ENCODE measurements at places on chromosomes 2 and 18. TPM values are rescaled to one million over a fixed set of nuclear protein-coding genes. Genes with fewer than 3 reads are reported as not detected.

HOXD8 gene
- 1.7 TPM for total RNA-seq

GRCh38 chr2:192932376-192932775, 737.6 kb upstream of the TMEFF2 start:
- DNase-seq, result no peak

- DNase-seq, result no peak
These were observed 33.5 kb upstream of the IL1R1 start for GRCh38 chr2:102109016-102109415.

DNA sequence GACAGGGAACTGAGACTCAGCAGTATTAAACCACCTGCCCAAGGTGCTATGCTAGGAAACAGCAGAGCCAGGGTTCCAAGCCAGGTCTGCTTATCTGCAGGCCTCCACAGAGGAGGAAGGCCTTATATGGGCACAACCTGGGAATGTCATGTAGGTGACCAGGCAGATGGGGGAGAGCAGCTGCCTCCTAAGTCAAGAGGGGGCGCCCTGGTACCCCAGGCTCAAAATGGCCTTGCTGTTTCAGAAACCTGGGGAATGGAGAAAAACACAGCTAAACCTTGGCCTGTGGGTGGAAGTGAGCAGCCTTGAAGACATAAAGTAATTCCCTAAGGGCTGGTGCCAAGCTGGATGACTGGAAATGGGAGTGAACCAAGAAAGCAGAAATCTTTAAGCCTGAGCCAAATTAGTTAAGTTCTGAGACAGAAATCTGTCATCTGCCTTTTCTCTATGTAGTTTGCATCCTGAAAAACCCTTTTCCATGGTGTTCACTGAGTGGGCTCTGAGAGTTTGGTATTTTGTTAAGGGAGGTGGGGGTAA, 79.1 kb downstream of the MAPK4 start:
- DNase-seq, result no peak

DNA sequence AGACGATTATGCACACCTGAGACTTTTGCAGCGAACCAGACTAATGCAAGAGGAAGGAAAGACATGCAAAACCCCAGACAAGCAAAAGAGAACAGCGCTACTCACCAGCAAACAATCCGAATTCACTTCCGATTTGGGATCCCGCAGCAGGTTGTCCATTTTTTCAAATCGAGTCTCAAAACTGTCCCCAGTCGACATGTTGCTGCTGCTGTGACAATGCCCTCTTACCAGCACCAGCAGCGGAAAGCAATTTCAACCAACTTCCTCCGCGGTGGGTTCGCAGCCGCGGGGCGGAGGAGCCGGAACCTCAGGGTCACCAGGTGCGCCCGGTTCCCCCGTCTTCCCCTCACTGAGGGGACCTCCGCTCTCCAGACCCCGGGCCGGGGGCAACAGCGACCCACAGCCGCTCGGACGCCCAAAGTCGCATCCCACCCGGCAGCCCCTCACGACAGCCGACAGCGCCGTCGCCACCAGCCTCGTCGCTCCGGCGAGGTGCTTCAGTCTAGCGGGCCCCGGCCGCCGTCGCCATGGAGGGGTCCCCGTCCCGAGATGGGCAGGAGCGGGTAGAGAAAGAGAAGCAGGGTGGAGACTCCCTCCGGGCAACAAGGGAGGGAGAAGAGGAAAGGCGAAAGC, 784 bp downstream of the ROCK1 start:
- peak; percentile 36 for DNase-seq

- no peak for DNase-seq
These were observed 63.2 kb upstream of the MGAT4A start for GRCh38 chr2:98793897-98794830.

CCDC102B gene
- total RNA-seq, result 9.4 TPM

DNA sequence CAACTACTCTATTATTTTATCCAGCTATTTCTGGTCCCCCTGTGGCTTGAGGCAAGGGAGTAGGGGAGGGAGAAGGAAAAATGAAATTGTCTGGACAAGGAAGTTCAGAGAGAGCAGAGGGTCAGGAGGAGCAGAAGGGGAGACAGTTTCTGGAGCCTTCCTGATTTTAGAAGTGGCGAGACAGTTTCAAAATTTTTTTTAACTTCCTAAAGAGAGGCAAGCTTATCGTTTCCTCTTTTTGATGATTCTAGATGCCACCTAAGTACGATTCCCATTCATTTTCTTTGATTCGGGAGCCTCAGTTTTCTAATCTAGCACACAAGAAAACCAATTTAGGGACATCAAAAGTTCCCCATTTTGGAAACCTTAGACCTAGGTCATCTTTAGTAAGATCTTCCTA, 96.9 kb upstream of the B3GNT2 start:
- no peak for DNase-seq

GRCh38 chr2:200615247-200615646, 29.4 kb downstream of the AOX1 start:
- DNase-seq, result no peak

ABCG5 gene
- total RNA-seq, result 3.1 TPM

- DNase-seq, result peak; percentile 7
These were observed 35.1 kb downstream of the CAPN13 start for GRCh38 chr2:30772021-30772705.

DNA sequence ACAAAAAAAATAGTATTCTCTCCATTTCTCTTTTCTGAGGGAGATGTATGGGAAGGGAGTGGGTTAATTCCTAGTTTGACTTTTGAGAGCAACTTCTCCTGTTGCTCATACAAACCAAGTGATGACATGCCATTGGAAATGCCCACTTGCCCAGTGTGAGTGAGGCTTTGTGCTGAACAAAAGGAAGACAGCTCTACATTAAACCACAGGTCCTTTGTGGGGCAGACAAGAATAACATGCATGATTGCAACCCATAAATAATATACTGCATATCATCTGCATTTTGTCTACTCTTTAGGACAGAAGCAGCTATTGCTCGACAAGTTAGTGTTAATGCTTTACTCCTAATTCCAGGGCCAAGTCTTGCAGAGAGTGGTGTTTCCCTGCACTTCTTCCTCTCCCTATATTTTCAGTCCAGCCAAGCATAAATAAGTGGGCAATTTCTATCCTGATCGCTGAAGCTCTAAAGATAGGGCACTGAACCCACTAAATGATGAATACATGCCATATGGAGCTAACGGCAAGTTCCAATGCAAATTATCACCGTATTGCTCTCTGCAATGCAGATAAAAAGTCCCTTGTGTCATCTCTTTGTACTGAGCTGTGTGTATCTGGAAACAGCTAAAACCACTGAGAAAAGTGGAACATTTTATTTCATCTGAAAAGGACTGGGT, 19.4 kb upstream of the EHBP1 start:
- no peak for DNase-seq
